Dermis blood vessel endothelial cell (primary cell): ENCODE measurements at places on chromosomes 5 and 9. TPM values are rescaled to one million over a fixed set of nuclear protein-coding genes. Genes with fewer than 3 reads are reported as not detected.

The ERCC8 gene
- total RNA-seq, result 23.3 and 23.9 TPM in 2 replicates

The IL33 gene
- total RNA-seq, result 11.8 and 38.5 TPM in 2 replicates

The GLRA1 gene
- not detected in 2 replicates for total RNA-seq

The DMGDH gene
- 0.68 and 1.4 TPM in 2 replicates for total RNA-seq

The DRD1 gene
- total RNA-seq, result not detected in 2 replicates

The IL7R gene
- total RNA-seq, result 0.51 and 2.2 TPM in 2 replicates

The UHRF2 gene
- 88.9 and 99.9 TPM in 2 replicates for total RNA-seq

The TMEM215 gene
- not detected in 2 replicates for total RNA-seq

The GGTA1 gene
- total RNA-seq, result 6.2 and 8.7 TPM in 2 replicates

The IFNA21 gene
- not detected in 2 replicates for total RNA-seq

The FGF18 gene
- total RNA-seq, result not detected in 2 replicates

The ENTREP1 gene
- 6.6 and 8.0 TPM in 2 replicates for total RNA-seq

The ANKRD31 gene
- 0.05 TPM in 1 of 2 replicates, not detected in the other for total RNA-seq

The ZNF300 gene
- 6.5 and 6.8 TPM in 2 replicates for total RNA-seq

The SPATA9 gene
- total RNA-seq, result not detected in 2 replicates

The KLHL3 gene
- 21.1 and 32.6 TPM in 2 replicates for total RNA-seq

The SNX18 gene
- total RNA-seq, result 22.2 and 32.0 TPM in 2 replicates

The PCA3 gene
- total RNA-seq, result under 0.01 and 0.33 TPM in 2 replicates

The GPR151 gene
- not detected in 2 replicates for total RNA-seq

The INSL4 gene
- not detected in 2 replicates for total RNA-seq

The PAEP gene
- not detected in 2 replicates for total RNA-seq

The INSL6 gene
- not detected in 2 replicates for total RNA-seq

The C9 gene
- total RNA-seq, result 0.34 TPM in 1 of 2 replicates, not detected in the other

The CDKN2B-AS1 gene
- total RNA-seq, result 0.28 and 2.2 TPM in 2 replicates

The FRMPD1 gene
- not detected in 2 replicates for total RNA-seq

The DBH gene
- not detected in 2 replicates for total RNA-seq

The MARVELD2 gene
- 2.0 and 3.1 TPM in 2 replicates for total RNA-seq

The IL4 gene
- not detected in 2 replicates for total RNA-seq

The APBA1 gene
- total RNA-seq, result 4.9 and 8.6 TPM in 2 replicates

The PCDHA4 gene
- total RNA-seq, result 0.17 and 0.23 TPM in 2 replicates

The C5orf52 gene
- not detected in 2 replicates for total RNA-seq

The NTNG2 gene
- 0.05 TPM in 1 of 2 replicates, not detected in the other for total RNA-seq

The GCNT1 gene
- 9.9 and 31.2 TPM in 2 replicates for total RNA-seq

The GRXCR2 gene
- total RNA-seq, result not detected in 2 replicates

The KCNT1 gene
- total RNA-seq, result not detected in 2 replicates

The FIBCD1 gene
- total RNA-seq, result under 0.01 and 0.05 TPM in 2 replicates

The MAMDC2 gene
- total RNA-seq, result 2.9 and 6.7 TPM in 2 replicates

The GAS1 gene
- 1.4 and 1.5 TPM in 2 replicates for total RNA-seq

The LHX3 gene
- total RNA-seq, result not detected in 2 replicates

The ARID3C gene
- total RNA-seq, result 0.09 and 0.51 TPM in 2 replicates

The CD74 gene
- total RNA-seq, result 2.8 and 4.8 TPM in 2 replicates

The TMEM252 gene
- 0.51 TPM in 1 of 2 replicates, not detected in the other for total RNA-seq

The ZMYND19 gene
- total RNA-seq, result 16.8 and 18.4 TPM in 2 replicates

The SPINK7 gene
- not detected in 2 replicates for total RNA-seq

The PGGT1B gene
- total RNA-seq, result 19.2 and 19.9 TPM in 2 replicates

The LMX1B gene
- not detected in 2 replicates for total RNA-seq

The GZMA gene
- total RNA-seq, result not detected in 2 replicates

The CTSV gene
- total RNA-seq, result under 0.01 and 2.1 TPM in 2 replicates

The PCDHB14 gene
- 0.98 and 1.0 TPM in 2 replicates for total RNA-seq
